ENCODE measurements at places on chromosomes 7 and 10. TPM values are rescaled to one million over a fixed set of nuclear protein-coding genes. Genes with fewer than 3 reads are reported as not detected.

ITPRID1 gene
- total RNA-seq: 0.30 TPM

ASB13 gene
- total RNA-seq: 16.4 TPM

KCNMA1 gene
- 5.8 TPM for total RNA-seq

AKR1C8 gene
- not detected for total RNA-seq

PARD3 gene
- total RNA-seq: 92.2 TPM

TMEM178B gene
- total RNA-seq: 0.30 TPM

ABCB1 gene
- 5.2 TPM for total RNA-seq

CLDN15 gene
- total RNA-seq: 6.0 TPM

ATOH7 gene
- not detected for total RNA-seq

MSANTD7 gene
- 7.3 TPM for total RNA-seq

ADARB2 gene
- total RNA-seq: 0.84 TPM

FANK1 gene
- 42.9 TPM for total RNA-seq

PAX4 gene
- not detected for total RNA-seq

LRRN3 gene
- 2.6 TPM for total RNA-seq

HIF1AN gene
- total RNA-seq: 7.2 TPM

C7orf57 gene
- 0.29 TPM for total RNA-seq

FXYD4 gene
- total RNA-seq: not detected

UPK3B gene
- total RNA-seq: 66.9 TPM

EVX1 gene
- total RNA-seq: not detected

ZNF273 gene
- total RNA-seq: 3.4 TPM

RBAK gene
- total RNA-seq: 5.3 TPM

FOXI2 gene
- total RNA-seq: not detected

CASD1 gene
- total RNA-seq: 19.6 TPM

CUZD1 gene
- 2.2 TPM for total RNA-seq

TRDMT1 gene
- total RNA-seq: 6.8 TPM

SAP25 gene
- 1.2 TPM for total RNA-seq

PLA2G12B gene
- 1.1 TPM for total RNA-seq

ABHD11 gene
- 31.3 TPM for total RNA-seq

CDNF gene
- total RNA-seq: 1.7 TPM

AGK gene
- 21.0 TPM for total RNA-seq

LYZL1 gene
- not detected for total RNA-seq

TIAL1 gene
- total RNA-seq: 95.4 TPM

HMX2 gene
- total RNA-seq: not detected

CFAP46 gene
- 5.2 TPM for total RNA-seq

EPHA1 gene
- 14.9 TPM for total RNA-seq

SEMA3A gene
- total RNA-seq: 1.0 TPM

ATG9B gene
- total RNA-seq: 5.2 TPM

LRRC27 gene
- total RNA-seq: 110 TPM

CLCN1 gene
- total RNA-seq: not detected

WNT16 gene
- total RNA-seq: not detected

Measured in upper lobe of left lung (tissue), 6 donors.